Smooth muscle cell of the brain vasculature (primary cell): ENCODE measurements at places on chromosomes 2 and 18.

DNA sequence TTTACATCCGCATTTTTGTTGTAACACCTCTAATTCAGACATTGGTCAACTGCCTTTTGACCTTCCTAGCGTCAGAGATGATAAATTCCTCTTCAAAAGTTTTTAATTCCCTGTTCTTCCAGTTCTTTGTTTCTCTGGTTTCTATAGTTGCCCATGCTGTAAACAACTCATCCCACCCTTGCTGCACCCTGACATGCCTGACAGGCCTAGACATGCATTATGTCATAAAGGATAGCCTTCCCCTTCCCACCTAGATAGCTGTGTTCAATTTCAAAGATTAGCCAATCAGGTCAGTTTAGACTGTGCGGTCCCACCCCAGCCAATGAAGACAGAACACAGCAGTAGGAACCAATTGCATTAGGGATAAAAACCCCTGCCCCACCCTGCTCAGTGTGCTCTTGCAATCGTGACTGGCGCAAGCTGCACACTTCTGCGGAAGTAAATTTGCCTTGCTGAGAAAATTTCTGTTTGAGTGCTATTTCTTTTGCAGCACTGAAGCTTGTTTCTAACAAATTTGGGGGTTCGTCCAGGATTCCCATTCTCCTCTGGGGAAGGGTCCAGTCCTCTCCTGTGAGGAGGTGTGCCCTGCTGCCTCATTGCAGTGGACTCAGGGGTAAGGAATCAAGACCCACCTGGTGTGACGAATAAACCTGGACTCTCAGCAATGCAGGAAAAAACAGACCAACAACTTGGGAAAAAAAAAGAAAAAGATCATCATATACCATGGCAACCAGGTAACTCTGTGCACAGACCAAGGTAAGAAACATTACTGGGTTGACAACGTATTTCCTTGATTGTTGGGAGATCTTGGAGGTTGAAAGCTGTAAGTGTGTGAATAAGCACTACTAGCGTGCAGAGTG lies 9.1 kb upstream of the SAP130 start:
- no peak for DNase-seq

DNA sequence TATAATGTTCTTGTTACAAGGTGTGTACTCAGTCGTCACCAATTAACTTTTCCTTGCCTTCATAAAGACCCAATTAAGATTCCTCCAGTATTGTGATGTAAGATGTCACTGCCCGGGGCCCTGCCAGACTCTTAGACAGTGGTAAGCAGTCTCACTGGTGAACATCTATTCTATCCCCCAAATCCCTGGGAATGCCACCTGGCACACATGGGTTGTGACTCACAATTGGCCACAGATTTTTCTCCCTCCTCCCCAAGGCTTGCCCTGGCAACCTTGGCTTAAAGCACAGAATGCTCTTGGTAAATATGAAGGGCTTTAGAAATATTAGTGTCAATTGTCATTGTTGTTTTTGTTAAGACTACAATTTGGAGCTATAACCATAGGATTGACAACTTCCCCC lies 287.9 kb downstream of the ETAA1 start:
- DNase-seq: no peak

DNA sequence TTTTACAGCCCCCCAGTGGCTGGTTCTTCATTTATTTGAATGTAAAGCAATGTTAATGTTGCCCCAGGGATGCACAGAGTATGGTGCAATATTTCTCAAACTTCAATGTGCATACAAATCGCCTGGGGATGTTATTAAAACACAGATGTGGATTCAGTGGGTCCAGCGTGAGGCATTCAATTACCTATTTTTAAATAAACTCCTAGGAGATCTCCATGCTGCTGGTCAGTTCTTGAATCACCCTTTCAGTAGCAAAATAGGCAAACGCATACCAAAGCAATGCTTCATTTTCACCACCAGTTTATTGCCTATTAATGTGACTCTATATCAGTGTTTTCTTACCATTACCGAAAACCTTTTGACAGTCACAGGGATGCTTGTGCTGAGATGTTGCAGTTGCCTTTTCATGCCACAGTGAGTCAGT lies 530.7 kb downstream of the CBLN2 start:
- no peak for DNase-seq

GRCh38 chr2:237291138-237291792 lies 122.7 kb downstream of the COL6A3 start:
- DNase-seq: peak; percentile 100

GRCh38 chr2:238231809-238232208 lies 8.0 kb downstream of the HES6 start:
- DNase-seq: no peak

GRCh38 chr2:128536925-128537620 lies 218.4 kb upstream of the HS6ST1 start:
- DNase-seq: peak; percentile 98

DNA sequence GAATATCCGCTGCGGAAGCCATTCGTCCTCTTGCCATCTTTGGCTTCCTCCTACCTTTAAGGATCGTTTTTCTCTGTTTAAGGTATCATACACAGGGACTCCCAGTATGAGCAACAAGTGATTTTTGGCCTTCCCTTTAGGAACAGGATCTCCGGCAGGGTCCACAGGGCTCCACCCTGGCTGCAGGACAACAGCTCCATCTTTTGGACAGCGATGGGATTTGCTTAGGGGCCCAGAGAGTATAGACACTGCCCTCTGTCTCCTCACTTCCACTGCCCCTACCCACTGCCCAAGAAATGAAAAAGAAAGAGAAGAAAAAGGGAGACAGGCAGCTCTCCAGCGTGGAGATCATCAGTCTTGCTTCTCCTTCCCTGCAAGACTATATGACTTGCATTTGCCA lies 224.5 kb downstream of the UXS1 start:
- no peak for DNase-seq

DNA sequence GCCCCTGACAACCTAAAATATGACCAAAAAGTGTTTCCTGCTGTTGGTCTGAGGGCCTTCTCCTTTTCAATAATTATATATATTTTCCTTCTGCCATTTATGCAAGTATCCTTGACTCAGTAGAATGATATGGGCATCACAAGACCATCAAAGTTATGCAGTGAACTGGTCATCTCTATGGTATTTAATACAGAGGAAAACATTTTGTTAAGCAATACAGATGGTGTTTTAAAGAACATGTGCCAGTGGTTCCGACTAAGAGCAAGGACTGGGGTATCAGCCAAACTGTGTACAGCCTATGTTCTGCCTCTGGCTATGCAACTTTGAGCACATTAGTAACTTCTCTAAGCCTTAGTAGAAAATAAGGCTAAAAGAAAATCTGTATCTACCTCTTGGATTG lies 179.0 kb downstream of the TRABD2A start:
- DNase-seq: no peak

- no peak for DNase-seq
These were observed 50.3 kb upstream of the EPC2 start for GRCh38 chr2:148594216-148594615.

- no peak for DNase-seq
These were observed 248.7 kb downstream of the RNF152 start for GRCh38 chr18:61643884-61644647.

DNA sequence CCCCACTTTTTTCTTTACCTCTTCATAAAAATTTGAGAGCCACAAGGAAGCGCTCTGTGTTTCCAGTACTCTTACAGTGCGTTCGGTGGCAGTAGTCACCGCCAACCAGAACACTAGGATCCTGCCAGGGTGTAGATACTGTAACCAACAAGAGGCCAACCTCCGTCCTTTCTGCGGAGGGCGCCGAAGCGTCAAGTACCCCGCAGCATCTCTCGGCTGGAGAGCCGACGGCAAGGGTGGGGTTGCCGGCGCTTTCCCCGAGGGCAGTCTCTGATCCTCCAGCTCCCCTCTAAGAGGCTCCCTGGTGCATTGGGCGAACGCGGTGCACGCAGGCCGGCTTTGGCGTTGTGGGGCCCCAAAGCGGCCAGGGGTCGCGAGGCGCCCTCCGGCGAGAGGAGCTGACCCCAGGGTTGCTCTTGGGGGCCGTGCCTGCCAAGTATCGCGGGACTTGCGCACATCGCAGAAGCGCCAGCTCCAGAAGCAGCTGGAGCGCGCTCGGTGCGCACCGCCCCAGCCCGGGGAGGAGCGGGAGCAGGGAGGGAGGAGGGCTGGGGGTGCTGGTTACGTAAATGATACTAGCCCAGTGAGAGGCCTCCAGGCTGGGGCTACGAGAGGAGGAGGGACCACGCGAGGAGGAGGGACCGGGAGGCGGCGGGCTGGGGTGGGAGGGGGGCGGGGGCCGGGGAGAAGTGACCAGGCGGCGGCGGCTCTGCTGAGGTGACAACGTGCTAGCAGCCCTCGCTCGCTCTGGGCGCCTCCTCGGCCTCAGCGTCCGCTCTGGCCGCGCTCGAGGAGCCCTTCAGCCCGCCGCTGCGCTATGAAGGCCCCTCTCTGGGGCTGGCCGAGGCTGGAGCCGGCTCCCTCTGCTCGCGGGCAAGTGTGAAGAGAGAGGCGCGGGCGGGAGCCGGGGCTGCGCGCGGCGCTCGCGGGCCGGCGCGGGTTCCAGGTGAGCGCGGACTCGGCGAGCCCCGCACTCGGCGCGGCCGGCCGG lies at the start of gene GALNT13:
GALNT13 (plus strand) TSS at position 692 of the 991 bp plus-strand sequence.
- no peak for DNase-seq

DNA sequence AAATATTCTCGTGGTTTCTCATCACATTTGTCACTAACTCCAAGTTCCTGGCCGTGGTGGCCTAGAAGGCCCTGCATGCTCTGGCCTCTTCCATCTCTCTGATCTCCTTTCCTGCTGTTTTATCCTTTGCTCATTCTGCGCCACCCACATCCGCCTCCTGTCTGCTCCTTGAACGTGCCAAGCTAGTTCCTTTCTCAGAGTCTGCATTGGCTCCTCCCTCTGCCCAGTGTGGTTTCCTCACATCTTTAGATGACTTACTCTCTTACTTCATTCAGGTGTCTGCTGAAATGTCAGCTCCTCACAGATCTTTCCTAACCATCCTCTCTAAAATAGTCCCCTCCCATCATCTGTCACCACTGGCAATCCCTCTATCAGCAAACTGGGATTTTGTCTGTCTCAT lies 158.6 kb upstream of the RBMS1 start:
- DNase-seq: no peak

DNA sequence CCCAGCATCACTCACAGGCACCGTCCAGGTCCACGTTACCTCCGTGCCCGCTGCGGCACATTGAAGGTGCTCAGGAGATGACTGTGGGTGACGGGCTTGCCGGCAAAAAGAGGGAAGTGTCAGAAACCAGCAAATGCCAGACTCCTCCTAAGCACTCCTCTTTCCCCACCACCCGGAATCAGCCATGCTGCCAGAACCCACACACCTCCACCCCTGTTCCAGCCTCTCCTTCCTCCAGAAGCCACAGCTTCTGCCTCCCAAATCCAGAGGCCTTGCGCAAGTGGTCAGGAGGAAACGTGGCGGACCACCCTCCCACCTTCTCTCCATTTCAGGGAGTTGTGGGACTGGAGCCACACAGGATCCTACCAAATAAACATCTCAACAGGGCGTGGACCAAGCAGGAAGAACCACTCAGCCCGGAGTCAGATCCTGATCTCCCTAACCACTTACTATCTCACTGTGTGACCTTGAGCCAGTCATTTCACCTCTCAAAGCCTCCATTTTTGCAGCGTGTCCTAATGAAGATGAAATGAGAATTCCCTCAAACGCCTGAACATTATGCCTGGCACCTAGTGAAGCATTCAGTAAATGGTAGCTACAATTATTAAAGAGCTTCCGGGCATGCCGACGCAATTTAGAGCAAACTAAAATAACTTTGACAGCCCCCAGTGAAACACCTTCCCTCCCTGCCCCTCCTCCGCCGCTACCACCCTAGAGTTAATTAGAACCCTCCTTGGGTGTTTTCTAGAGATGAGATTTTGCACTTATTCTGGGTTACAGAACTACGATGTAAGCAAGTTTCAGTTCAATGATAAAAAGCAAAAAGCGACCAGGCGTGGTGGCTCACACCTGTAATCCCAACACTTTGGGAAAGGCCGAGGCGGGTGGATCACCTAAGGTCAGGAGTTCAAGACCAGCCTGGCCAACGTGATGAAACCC lies 32.9 kb downstream of the SMAD7 start:
- DNase-seq: no peak

- DNase-seq: no peak
These were observed 42.4 kb upstream of the COL5A2 start for GRCh38 chr2:189221811-189222467.

- DNase-seq: no peak
These were observed 13.6 kb downstream of the EFR3B start for GRCh38 chr2:25055376-25055920.

- DNase-seq: no peak
These were observed 179.4 kb upstream of the CXCR4 start for GRCh38 chr2:136297312-136297711.

GRCh38 chr2:64203131-64203857 lies 59.1 kb upstream of the PELI1 start:
- no peak for DNase-seq

- DNase-seq: no peak
These were observed 53.6 kb downstream of the DDX1 start for GRCh38 chr2:15645300-15645699.

DNA sequence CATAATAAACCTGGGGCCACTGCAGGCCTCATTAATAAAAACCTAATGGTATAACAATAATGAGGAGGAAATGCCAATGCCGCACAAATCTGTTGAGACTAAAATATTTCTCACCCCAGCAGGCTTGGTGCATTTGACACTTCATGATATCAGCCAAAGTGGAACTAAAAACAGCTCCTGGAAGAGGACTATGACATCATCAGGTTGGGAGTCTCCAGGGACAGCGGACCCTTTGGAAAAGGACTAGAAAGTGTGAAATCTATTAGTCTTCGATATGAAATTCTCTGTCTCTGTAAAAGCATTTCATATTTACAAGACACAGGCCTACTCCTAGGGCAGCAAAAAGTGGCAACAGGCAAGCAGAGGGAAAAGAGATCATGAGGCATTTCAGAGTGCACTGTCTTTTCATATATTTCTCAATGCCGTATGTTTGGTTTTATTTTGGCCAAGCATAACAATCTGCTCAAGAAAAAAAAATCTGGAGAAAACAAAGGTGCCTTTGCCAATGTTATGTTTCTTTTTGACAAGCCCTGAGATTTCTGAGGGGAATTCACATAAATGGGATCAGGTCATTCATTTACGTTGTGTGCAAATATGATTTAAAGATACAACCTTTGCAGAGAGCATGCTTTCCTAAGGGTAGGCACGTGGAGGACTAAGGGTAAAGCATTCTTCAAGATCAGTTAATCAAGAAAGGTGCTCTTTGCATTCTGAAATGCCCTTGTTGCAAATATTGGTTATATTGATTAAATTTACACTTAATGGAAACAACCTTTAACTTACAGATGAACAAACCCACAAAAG lies 580.9 kb upstream of the TMEFF2 start:
- DNase-seq: no peak

GRCh38 chr18:2919600-2919999 lies 72.8 kb downstream of the EMILIN2 start:
- DNase-seq: no peak

DNA sequence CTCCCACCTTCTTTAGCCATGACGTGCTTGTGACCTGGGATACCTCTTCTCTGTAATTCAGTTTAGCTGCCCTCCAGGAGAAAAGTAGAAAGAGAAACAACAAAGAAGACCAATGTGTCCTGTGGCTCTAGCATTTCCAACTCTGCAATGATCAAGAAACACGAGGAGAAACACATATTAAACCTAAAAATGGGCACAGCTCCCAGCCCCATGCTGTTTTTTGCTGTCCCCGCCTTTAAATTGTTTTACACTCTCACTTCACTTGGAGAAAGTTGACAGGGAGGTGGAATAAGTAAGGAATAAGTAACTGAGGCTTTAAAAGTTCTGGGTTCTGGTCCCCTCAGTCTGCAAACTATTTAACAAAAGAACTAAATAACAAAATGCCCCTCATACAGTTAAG lies 390.6 kb downstream of the TNS1 start:
- no peak for DNase-seq

GRCh38 chr2:54428108-54428831 lies 27.9 kb upstream of the SPTBN1 start:
- no peak for DNase-seq
